ENCODE measurements at places on chromosomes 7 and 10.

DNA sequence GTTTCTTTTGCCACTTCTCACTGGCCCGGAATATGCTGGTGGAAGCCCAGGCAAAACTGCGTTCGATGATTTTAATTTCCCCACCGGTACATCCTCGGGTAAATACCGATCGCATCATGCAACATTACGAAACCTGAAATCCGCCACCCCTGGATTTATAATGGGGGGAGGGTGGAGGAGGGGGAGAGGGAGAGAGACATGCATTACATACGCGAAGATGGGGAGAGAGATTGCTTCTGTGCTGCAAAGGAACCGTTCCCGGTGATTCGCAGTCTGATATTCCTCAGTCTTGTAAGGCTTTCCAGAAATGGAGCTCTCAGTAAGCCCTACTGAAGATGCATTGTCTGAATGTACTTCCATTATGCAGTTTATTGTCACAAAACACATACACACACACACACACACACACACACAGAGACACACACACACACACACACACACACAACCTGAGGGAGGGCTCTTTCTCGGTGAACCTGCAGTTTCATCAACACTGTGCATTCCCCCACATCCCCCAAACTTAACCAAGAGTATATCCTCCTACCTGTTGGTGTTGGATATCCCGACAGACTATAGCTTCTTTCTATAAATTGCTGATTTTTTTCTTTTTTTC, 741 bp downstream of the GPR85 start:
- no peak for DNase-seq

DNA sequence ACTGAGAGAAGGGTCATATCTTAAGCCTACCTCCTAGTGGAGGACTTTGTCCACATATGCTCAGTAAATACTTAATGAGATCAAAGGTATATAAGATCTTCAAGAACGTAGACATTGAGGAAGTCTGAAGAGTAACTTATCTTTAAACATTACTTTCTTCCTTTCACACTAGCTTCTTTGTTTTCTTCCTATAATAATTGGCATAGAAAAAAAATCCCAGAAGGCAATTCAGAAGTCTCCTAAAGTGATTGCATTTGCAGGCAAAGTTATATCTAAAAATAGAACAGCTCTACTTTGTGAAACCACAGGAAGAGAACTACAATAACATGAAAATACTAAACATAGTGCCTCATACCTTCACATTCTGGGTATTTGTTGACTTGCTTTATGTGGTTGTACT, 150.4 kb downstream of the PPP1R3A start:
- no peak for DNase-seq

DNA sequence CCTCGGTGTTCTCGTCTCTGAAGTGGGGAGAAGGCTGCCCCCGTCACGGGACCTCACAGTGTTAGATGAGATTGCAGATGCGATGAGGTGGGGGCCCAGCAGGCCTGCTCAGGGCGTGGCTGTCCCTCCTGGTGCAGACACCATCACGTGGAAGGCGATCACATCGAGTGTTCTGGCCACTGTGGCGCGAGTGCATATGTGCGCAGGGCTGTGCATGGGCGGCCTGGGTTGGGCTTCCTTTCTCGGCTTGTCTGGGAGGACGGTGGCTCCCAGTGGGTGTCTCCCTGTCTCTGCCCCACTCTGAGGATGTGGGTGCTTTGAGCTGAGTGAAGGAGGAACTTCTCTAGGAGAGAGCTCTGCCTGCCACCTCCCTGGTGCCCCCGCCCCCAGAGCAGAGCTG, 83.1 kb downstream of the LHPP start:
- DNase-seq, result no peak

DNA sequence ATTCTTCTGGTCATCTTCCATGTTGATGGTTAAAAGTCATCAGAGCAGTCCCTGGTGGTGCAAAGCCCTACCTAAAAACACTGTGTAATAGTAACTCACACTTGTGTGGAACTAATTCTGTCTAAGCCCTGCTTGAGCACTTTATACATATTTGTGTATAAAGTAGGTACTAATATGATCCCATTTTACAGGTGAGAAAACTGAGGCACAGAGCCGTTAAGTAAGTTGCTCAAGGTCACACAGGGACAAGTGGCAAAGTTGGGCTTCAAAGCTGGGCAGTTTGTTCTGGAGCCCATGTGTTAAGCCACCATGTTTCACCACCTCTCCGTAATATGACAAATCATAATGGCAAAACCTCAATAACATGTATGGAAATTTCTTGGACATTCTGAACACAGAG, 48.1 kb downstream of the BPGM start:
- DNase-seq, result no peak

Data from activated CD4-positive, alpha-beta T cell treated with anti-CD3 and anti-CD28 coated beads, Interleukin-2, amount 50 U/mL, for 48 hours (primary cell).